RPMI7951 (cell line): ENCODE measurements at places on chromosomes 1 and 21.
A peak's percentile ranks its signal among the peaks of the same experiment; 100 is the strongest.

- DNase-seq: peak; percentile 76
Measured at GRCh38 chr1:65813956-65814355, 21.3 kb downstream of the PDE4B start.

DNA sequence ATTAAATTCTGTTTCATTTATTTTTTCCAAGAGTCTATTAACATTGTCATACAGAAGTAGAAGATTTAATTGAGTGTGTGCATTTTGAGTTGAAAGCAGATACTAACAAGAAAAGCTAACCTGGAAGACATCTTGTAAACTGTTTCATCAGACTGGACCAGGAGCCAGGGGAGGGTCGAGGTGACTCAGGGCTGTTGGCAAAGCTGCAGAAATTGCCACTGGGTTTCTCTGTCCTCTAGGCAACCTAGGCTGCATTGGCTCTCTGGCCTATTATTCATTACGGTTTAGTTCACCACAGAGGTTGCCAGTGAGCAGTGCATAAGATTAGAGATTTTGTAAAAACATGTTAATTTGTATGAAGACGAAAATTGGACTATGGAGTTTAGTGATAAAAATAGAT, 27.5 kb downstream of the ERG start:
- DNase-seq: peak; percentile 46

DNA sequence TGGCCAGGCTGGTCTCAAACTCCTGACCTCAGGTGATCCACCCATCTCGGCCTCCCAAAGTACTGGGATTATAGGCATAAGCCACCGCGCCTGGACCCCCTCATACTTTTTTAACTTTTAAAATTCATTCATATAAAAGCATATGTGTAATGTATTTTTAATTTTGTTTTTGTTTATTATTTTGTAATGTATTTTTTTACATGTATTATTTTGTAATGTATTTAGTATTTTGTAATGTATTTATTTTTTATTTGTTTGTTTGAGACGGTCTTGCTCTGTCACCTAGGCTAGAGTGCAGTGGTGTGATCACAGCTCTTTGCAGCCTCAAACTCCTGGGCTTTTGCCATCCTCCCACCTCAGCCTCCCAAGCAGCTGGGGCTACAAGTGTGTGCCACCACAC, 12.0 kb upstream of the BRWD1 start:
- no peak for DNase-seq

GRCh38 chr1:159980786-159981185, 26.7 kb upstream of the SLAMF9 start:
- no peak for DNase-seq
